Stimulated activated CD8-positive, alpha-beta memory T cell treated with anti-CD3 and anti-CD28 coated beads, Interleukin-7, amount 100 ng/mL, for 4 hours (primary cell): ENCODE measurements at places on chromosomes 2 and 18.

DNA sequence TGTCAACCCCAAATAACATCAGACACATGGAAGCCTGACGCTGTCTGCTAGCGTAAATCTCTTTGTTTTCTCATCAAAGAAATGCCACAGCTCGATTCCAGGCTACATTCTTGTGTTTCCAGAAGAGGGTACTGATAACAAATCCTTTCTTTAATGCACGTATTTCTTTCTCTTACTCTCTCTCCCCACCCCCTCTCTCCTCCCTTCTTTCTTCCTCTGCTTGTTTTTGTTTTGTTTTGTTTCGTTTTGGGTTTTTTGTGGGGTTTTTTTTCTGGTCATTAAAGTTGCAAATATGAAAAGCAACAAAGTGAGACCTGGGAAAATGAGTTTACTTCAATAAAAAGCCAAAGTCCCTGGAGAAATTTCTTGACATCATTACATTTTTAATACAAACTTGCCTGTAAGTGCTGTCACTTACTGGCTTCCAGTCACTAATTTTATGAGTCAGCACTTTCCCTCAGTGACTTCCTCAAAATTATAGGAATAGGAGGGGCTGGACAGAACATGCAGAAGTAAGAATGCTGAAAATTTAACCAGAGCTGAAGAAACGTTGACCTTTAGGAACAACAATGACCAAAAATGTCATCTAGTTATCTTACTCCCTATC is 106.7 kb upstream of the NABP1 start:
- DNase-seq: no peak

DNA sequence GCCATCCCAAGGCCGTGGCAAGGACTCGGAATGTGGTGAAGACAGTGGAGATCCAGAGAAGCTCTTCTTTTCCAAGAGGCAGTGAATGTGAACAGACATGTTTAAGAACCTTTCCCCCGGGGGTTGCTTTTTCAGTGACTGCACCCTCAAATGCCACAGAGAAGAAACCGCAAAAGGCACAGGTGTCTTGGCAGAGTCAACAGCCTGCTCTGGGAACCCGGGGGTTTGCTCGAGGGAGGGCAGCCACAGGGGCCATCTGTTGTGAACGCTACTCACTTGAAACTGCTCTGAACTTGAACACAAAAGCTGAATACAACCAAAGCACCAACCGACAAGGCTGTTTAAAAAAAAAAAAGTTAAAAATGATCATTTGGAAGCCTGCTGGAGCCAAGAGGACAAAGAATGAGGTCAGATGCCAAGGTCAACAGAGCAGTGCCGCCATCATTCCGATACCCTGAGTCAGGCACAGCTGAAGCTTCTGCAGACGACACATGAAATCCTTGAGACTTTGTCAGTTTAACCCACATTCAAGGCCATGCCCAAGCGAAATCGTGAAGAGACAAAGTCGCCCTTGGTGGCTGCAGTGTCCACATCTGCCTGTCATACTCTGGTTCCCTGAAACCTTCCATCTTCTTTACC is 47.4 kb downstream of the PSMG2 start:
- DNase-seq: no peak

GRCh38 chr2:164826293-164827243 is 15.1 kb downstream of the COBLL1 start:
- no peak for DNase-seq

DNA sequence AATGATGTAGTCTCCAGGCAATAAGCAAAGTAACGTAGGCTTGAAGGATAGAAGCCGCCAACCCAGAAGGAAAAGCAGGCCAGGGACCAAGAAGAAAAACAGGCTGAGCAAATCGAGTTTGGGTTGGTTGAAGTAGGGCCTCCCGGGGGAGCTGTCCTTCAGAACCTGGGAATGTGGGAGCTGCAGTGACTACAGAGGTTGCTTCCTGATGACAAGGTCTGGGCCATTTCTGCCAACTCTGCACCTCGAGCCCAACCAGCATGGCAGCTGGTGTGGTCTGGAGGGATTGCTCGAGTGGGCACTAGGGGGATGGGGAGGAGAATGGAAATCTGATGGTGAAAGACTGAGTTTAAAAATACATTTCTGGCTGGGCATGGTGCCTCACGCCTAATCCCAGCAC is 14.1 kb downstream of the ACMSD start:
- no peak for DNase-seq

- no peak for DNase-seq
These were observed 86.9 kb downstream of the TRIB2 start for GRCh38 chr2:12803607-12804006.
